ENCODE measurements at places on chromosomes 7 and 10. TPM values are rescaled to one million over a fixed set of nuclear protein-coding genes. Genes with fewer than 3 reads are reported as not detected.

Gene LSM8
- 17.3 TPM for total RNA-seq

Gene LBX1
- total RNA-seq, result not detected

Gene CDHR1
- total RNA-seq, result 0.55 TPM

Gene NCAPG2
- 3.1 TPM for total RNA-seq

Gene CLRN3
- total RNA-seq, result not detected

Gene FEZF1
- total RNA-seq, result not detected

Gene OR2A5
- total RNA-seq, result not detected
